ENCODE measurements at places on chromosomes 16 and 17.

- peak; percentile 82 for DNase-seq
These were observed 46.9 kb downstream of the IRX6 start for GRCh38 chr16:55370762-55371482.

DNA sequence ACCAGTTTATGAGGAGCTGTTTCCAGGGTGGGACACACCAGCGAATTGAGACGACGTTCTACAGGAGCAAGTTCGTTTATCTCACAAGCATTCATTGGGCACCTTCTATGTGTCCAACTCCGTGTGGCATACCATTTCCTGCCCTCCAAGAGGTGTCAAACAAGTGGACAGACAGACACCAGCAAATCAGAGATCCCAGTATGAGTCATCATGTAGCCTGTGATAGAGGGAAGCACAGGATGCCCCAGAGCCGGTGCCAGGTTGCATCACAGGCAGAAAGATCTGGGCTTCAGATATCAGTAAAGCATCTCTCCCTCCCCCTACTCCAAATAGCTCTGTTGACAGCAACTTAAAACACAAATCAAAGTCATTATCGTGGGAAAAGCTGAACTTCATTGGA lies 31.8 kb upstream of the MAF start:
- DNase-seq = no peak

DNA sequence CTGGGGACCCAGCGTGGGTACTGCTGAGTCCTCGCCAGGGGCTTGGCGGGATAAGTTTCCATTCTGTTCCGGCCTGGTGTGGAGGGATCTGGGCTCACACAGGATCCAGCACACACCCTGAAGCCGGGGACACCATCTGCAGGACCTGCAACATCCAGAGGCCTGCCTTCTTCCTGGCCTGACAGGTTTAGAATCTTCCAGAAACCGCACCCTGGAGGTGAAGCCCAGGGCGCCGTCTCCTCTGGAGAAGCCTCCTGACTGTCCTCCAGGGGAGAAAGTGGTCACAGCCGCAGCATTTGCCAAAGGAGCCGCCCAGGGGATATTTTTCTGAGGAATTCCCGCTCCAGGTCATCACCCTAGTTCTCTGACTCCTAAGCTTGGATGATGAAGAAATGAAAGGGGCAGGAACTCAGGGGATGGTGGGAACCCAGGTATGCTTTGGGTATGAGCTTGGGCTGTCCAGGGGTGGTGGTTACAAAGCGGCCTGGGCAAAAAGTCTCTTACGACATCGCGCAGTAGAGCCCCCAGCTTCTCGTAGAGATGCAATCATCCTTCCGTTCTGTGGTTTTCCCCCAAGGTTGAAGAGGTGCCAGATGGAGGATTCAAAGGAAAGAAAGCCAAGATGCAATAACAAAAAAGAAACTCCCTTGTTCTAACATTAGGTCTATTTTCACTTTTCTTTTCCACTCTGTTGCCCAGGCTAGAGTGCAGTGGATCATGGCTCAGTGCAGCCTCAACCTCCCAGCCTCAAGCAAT lies 9.1 kb upstream of the CRISPLD2 start:
- no peak for DNase-seq

DNA sequence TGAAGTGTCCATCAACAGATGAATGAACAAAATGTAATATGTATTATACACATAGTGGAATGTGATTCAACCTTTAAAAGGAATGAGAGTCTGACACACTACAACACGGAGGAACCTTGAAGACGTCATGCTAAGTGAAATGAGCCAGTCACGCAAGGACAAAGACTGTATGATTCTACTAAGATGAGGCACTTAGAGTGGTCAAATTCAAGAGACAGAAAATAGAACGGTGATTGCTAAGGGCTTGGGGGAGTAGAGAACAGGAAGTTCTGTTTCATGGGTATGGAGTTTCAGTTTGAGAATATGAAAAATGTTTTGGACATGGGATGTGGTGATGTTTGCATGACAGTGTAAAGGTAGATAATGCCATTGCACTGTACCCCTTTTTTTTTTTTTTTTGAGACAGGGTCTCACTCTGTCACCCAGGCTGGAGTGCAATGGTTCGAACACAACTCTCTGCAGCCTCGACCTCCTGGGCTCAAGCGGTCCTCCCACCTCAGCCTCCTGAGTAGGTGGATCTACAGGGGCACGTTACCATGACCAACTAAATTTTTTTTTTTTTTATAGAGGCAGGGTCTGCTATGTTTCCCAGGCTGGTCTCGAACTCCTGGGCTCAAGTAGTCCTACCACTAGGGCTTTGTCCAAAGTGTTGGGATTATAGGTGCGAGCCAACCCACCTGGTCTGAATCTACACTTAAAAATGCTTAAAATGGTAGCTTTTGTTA lies 2.9 kb upstream of the CCDC102A start:
- no peak for DNase-seq

- DNase-seq = no peak
These were observed 1.8 kb downstream of the SALL1 start for GRCh38 chr16:51149251-51149661.

GRCh38 chr16:56400458-56400857 lies 24.9 kb downstream of the AMFR start:
- DNase-seq = no peak

- peak; percentile 75 for DNase-seq
These were observed 64.5 kb upstream of the CIBAR2 start for GRCh38 chr16:85176541-85177447.

- no peak for DNase-seq
These were observed 1.6 kb downstream of the ITGA2B start for GRCh38 chr17:44387804-44388203.

DNA sequence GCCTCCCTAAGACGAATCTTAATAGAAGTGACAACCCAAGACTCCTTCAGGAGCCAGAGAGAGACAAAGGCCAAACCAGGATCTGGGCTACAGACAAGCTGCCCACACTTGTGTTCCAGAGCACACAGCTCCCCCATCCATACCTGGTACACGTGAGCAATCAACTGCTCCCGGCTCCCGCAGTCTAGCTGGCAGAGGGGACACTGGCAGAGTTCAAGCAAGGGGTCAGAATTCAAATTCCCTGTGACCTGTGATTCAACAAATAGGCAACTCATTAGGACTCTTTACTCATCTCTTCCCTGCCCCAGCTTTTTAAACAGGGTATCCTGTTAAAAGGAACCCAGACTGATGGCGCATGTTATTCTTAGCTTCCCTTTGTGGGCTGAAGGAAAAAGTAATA lies 18.2 kb downstream of the ATXN1L start:
- no peak for DNase-seq

DNA sequence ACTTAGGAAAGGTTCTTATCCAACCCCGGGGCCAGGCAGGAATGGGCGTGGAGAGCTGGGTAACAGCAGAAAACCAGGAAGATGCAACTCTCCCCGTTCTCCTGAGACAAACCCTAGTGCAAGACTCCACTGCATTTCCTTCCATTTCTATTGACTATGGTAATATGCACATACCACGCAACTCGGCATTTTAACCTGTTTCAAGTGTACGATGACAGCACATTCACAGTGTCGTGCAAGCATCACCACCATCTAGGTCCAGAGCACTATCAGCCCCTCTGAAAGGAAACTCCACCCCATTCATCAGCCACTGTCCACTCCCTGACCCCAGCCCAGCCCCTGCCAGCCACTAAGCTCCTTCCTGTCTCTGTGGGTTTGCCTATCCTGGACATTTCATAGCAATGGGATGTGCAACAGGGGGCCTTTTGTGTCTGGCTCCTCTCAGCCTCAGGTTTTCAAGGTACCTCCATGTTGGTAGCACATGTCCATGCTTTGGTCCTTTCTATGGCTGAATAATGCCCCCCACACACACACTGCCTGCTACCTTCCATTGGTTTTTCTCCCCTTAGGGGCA lies 441.9 kb downstream of the SOX9 start:
- DNase-seq = no peak

GRCh38 chr17:77453613-77454241 lies 313.0 kb downstream of the SEC14L1 start:
- no peak for DNase-seq

GRCh38 chr17:63277629-63278028 lies 168.5 kb downstream of the CYB561 start:
- DNase-seq = no peak

DNA sequence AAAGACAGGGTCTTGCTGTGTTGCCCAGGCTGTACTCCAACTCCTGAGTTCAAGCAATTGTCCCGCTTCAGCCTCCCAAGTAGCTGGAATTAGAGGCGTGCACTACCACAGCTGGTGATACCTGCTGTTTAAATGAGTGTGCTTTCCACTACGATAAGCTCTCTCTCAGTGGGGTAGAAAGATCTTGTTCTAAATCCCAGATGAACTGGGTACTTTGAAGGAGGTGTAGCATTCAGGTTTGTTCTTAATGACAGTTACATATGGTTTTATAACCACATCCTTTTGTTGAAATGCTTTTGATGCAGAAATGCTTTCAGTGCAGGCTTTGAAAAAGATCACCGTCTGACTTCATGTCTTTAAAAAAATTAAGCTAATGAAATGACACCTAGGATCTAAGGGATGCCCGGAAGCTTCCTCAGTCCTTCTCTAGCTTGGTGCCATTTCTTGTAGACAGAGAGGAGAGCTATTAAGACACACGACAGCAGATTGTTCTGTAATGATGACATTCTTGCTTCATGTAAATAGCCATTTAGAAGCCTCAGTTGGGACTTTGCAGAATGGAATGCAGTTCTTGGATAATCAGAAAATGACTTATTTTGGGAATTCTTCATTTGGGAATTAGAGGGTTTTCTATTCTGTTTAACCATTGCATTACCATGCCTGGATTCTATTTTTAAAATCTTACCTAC lies 19.5 kb downstream of the PMM2 start:
- DNase-seq = no peak

GRCh38 chr16:66444049-66444481 lies 17.0 kb downstream of the BEAN1 start:
- no peak for DNase-seq

DNA sequence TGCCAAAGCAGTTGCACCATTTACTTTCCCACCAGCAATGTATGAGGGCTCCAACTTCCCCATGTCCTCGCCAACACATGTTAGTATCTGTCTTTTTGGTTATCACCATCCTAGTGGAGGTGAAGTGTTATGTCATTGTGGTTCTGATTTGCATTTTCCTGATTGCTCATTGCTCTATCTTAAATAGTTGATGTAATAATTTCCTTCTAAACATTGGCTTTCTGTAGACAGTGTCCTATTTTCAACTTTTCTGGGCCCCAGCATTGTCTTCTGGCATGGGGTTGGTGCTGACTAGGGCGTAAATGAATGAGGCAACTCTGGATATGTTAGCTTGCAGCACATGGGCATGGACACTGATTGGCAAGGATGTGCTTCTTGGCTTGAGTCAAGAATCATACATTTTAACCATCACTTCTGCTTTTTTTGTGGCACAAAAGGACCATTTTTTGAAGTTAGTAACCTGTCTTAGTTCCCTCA lies 25.1 kb downstream of the PLCG2 start:
- DNase-seq = no peak

DNA sequence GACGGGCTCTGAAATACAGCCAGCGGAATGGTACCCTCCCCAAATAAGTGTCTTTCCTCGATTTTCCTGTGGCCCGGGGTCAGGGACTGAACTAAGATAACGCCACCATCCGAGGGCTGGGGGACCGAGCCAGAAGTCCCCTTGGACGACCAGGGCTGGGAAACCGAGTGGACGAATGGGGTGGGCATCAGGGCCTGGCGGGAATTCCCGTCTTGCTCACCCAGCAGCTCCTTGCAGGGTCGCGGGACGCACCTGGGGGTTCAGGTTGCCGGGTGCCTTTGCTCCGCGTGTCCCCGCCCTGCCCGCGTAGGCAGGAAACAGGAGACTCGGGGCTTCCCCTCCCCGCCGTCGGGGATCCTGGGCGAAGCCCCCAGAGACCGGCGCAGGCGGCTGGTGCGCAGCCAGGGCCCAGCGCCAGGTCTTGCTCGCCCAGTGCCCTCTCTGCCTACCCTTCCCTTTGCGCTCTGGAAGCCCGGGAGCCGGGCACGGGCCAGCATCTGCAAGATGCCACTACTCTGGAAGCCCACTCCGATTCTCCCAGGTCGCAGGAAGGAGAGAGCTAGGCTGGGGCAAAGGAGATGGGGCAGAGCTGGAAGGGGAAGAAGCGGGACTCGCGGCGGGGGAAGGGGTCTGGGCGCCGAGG lies 665 bp upstream of the GRIN2C start:
- DNase-seq = no peak

DNA sequence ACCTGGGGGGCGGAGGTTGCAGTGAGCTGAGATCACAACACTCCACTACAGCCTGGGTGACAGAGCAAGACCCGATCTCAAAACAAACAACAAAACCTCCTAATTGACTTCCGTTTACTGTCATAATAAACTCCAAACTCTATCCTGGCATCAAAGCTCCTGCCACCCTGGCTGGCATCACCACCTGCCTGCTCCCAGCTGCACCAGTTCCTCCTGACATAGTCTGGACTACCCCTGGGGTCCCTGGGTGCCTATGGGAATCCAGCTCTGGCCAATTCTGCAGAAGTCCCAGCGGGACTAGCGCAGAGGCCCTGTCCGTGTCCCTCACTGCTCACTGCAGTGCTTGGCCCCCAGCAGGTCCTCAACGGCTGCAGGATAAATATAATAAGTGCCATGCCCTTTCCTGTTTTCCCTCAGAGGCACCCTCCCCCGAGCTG lies 723 bp downstream of the NTHL1 start:
- no peak for DNase-seq

DNA sequence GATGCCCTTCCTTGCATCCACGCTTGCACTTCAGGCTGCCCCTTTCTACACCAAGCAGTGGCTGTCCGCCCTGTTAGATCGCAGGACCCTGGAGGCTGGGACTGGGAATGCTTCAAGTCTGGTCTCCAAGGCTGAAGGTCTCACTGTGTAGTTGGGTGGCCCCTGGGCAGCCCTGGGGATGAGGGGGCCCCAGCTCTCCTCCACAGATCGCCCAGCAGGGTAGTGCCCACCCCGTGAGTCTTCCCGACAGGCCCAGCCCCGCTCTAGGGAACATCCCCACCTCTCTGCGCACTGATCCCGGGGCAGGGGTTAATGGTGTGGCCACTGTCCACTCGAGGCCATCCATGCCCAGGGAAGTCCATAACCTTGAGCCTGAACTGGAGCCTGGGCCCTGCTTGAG lies 10.3 kb downstream of the ZNF213 start:
- no peak for DNase-seq

GRCh38 chr16:74748616-74749026 lies 26.0 kb downstream of the FA2H start:
- DNase-seq = no peak

DNA sequence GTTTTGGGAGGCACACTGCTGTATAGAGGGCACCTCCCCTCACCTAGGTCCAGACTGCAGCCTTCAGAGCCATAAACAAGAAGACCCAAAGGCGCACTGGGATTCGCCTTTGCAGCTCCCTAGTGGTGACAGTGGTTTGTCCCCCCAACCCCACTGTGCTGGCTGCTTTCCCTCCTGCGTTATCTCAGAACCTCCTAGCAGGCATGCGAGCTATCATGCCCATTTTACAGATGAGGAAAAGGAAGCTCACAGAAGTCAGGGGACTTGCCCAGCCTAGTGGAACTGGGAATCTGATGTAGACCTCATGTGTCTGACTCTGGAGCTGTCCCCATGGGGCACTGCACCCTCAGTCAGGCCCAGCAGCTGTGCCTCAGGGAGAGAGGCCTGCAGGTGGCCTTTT lies 115.2 kb downstream of the CLEC16A start:
- DNase-seq = no peak
